Astrocyte of the hippocampus (primary cell): ENCODE measurements at places on chromosomes 6 and 20.

DNA sequence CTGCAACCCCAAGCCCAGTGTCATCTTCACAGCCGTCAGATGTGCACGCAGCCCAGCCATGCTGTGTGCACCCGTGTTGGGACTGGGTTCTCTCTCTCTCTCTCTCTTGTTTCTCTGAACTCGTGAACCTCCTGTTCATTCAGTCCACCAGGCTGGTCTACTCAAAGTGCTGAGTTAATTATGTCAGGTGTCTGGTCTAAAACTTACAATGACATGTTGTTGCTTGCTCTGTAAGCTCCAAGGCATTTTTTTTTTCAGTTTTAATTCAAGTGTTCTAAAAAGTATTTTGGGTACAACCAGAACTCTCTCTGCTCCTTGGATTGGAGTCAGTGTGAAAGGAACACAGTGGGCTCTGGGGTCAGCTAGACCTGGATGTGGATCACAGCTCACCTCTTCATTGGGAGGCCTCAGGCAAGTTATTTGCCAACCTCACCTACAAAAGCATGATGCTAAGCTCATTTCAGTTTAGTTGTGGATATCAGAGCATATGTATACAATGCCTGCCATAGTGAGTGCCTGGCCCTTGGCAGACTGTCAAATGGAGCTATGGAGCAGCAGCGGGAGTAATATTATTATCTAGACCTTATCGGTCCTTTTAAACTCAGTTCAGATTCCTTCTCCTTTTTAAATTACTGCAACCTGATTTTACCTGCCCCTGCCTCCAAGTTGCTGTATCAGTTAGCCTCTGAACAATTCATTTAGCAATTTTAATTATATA, 59.5 kb downstream of the PLEKHG1 start:
- DNase-seq: no peak

- no peak for DNase-seq
Observed at GRCh38 chr20:12644461-12644860, 364.3 kb upstream of the SPTLC3 start.

DNA sequence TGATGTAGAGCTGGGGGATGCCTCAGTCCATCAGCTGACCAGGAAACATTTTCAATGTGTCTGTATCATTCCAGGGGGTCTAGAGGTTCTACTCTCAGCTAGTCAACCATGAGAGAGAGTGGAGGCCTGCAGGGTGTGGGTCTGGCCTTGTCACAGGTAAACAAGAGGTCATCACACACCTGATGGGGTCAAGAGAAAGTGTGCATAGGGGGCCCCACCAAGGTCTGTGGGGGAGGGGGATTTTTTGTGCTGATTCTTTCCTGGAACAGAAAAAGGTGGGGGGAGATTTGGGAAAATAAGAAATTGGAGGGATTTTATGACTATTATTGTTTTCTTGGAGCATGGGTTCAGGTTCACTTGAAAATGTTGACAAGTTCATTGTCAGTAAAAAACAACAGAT, 8.9 kb upstream of the UNC93A start:
- DNase-seq: no peak

GRCh38 chr6:8731874-8732273, 296.5 kb upstream of the SLC35B3 start:
- DNase-seq: no peak

GRCh38 chr6:96760153-96760687, 77.1 kb downstream of the GPR63 start:
- DNase-seq: no peak

- DNase-seq: no peak
Observed at GRCh38 chr6:167400482-167401138, 75.7 kb downstream of the TTLL2 start.

- peak; percentile 80 for DNase-seq
Observed at GRCh38 chr6:35092362-35093117, 48.6 kb downstream of the TCP11 start.

- DNase-seq: peak; percentile 23
Observed at GRCh38 chr20:39190666-39191570, 228.8 kb downstream of the DHX35 start.

- DNase-seq: peak; percentile 31
Observed at GRCh38 chr6:56387621-56388414, 140.4 kb upstream of the COL21A1 start.

DNA sequence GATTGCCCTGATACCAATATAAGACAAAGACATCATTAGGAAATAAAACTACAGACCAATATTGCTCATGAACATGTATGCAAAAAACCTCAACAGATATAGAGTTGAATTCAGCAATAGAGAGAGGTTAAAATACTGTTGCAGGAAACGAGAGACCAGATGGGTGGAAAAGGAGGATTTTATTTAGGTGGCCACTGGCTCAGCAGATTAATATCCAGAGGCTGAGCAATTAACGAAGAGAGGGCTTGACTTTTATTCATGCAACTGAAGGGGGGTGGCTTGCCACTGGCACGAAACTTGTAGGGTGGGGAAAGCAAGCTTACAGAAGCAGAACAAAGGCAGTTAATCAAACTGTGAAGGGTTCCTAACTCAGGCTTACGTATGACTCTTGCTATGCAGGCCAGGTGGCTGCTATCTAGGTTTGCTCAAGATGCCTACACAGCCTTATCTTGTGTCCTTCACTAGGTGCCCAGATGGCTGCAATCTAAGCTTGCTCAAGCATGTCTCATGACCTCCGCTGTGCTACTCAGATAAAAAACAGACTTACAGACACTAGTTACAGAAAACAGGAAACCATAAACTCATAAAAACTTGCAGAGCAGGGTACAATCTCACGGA, 126.4 kb downstream of the MMUT start:
- no peak for DNase-seq

GRCh38 chr6:145042559-145042958, 692.8 kb downstream of the EPM2A start:
- no peak for DNase-seq

DNA sequence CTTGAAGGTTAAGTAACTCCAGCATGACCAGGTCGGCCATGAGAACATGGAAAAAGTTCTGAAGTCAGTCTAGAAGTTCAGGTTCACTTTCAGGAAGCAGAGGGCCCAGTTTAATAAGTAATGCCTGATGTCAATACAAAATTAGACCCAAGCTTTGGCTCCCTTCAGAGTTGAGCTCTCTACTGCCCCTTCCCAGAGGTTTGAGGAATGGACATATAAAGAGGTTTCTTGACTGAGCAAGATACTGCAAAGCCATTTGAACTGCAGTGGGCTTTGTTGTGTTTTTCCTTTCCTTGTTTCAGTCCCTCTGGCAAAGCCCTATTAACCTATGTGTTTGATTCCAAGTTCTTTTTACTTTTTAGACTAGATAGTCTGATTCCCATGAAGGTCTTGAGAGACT, 97.8 kb upstream of the PREP start:
- DNase-seq: no peak

GRCh38 chr6:16168121-16168520, 39.2 kb downstream of the MYLIP start:
- DNase-seq: no peak

- DNase-seq: peak; percentile 26
Observed at GRCh38 chr6:146915671-146916127, 288.5 kb upstream of the STXBP5 start.

- no peak for DNase-seq
Observed at GRCh38 chr6:159961528-159961927, 7.4 kb upstream of the IGF2R start.

DNA sequence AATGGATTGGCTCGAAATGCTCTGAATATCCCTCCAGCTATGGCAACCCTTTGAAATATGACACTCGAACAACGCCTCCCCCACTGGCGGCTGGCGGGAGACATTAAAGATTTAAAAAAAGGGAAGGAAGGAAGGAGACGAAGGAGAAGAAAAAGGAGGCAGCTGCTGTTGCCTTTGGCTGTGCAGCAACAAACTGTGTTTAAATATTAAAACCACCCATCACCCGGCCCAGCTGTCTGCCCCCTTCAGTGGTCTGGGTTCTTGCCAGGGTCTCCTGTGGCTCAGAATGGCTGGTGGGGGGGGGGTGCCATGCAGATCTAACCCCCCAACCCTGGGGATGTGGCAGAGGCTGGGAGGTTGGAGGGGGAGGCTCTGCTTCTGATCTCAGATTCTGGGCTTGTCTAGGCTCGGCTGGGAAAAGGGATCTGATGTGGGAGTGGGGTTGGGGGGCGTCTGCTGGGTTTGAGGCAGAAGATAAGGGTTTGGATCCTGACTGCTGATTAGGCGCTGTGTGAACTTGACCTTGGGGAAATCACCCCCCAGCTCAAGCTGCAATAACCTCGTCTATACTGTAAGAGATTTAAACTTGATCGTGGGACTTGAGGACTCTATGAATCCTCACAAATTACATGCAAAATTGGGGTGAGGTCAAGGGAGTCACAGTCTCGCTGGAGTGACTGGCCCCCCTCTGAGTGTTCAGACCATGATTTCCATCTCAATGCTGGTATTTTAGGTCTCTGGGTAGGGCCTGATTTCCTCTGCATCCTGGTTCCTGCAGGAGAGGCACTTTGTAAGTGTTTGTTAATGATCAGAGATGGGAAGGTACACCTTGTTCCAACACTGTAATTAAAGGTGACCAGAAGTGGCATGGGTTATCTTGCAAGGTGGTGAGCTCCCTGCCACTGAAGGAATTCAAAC, 40.3 kb upstream of the BLCAP start:
- DNase-seq: no peak

DNA sequence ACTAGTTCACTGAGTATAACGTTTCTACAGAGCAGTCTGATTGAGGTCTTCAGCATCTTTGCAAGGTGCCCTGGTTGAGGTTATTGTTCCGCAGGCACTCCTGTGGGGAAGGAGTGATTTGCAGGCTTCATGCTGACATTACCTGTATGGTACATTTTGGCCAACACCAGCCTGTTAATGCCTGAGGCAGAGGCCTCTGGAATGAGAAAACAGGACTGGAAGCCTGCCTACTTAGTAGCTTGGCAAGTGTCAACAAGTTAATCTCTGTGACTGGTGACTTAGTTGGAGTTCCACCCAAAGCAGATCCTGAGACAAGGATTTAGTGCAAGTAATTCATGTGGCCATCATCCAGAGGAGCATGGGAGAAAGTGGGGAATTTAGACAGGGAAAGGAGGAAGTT, 24.6 kb downstream of the MAS1 start:
- DNase-seq: no peak

DNA sequence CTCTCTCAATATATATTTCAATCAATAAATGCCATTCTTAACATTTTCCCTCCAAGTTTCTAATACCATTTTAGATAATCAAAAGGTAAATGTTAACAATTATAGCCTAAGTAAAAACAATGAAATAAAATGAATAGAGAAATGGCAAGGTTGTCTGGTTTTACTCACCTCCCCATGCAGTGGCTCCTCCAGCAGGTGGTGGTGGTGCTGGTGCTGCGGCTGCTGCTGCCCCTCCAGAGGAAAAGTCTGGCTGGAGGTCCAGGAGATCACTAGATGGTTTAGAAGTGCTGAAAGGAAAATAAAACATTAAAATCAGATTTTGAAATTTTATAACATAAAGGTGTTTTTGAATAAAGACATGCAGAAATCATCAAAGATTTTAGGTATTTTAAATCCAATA, 93.2 kb downstream of the PRSS35 start:
- DNase-seq: no peak

DNA sequence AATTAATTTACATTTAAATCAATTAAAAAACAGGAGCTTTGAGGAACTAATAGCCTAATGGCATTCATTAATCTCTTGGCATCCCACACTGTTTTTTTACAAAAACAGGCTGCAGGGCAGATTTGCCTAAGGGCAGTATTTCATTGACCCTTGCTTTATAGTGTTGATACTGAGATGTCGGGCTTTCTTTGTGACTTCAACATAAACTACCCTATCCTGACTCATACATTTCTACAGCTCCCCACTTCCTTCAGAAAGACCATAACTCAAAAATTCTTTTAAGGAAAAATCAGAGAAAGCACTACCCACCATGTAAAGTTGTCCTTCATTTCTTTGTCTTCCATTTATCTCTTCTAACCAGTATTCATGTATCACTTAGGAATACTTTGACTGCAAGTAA, 92.2 kb upstream of the NT5E start:
- DNase-seq: no peak

DNA sequence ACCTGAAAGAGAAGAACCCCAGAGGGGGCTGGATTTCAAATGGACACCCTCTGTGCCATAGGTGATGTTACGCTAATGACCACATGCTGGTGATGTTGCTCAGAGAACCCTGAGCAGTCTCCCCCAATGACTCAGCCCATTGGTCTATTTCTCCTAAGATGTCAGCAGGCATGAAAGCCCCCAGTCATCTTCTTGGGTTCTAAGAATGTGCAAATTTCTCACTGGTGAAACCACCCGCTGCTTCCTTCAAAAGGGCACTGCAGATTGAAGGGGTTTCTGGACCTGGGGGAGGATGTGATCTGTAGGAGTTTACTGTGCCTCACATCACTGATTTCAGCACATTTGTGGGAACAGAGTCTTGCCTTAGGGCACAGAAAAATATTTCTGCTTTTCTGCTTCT, 298.4 kb upstream of the MOCS1 start:
- DNase-seq: no peak

GRCh38 chr20:1876975-1877608, 18.1 kb upstream of the SIRPA start:
- DNase-seq: peak; percentile 38

DNA sequence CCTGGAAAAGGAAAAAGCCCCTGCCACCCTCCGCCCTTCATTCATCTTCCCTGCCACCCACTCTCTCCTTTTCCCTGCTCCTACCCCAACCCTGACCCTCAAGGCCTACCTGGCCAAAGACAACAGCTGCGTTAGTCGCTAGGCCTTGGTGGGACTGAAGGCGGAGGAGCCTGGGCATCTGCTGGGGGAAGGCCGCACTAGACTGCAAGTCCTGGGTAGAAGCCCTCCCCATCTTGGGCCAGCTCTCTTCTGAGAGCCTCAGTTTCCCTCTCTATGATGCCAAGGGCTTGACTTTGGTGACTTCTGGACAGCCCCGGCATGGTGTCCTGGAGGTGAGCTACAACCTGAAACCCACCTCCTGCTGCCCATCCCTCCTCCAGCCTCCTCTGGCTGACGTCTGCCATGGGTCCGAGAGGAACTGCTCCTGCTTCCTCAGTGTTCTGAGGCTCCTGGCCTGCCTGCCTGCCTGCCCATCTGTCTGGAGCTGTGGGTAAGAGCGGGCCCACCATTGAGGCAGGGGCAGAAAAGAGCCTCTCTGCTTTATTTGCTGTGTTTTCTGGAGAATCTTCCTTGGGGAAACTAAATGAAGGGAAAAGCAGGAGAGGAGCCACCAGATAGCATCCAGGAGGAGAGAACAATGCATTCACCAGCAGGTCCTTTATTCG, 7.5 kb upstream of the FOXC1 start:
- no peak for DNase-seq

DNA sequence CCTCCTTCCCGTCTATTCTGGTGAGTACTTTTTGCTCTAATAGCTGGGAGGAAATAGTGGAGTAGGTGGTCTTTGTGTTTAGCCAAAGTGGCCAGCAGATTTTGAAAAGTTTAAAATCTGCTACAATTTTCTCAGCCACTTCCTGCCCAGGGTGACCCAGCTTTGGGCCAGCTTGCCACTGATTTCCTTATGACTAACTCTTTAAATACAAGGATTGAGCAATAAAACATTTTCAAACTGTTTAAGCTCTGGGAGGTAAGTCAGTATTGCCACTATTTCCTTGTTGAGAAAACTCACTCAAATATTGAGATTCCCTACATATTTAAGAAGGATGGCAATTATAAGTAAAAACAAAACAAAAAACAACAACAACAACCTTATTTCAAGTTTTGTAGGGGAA, 54.5 kb downstream of the TRMT11 start:
- DNase-seq: peak; percentile 53
